Iris pigment epithelial cell (primary cell): ENCODE measurements at places on chromosomes 2 and 18.

- peak; percentile 34 for DNase-seq
Observed at GRCh38 chr2:161004379-161004778, 155.8 kb upstream of the TANK start.

- DNase-seq: peak; percentile 92
Observed at GRCh38 chr18:7084080-7085065, 33.2 kb downstream of the LAMA1 start.

DNA sequence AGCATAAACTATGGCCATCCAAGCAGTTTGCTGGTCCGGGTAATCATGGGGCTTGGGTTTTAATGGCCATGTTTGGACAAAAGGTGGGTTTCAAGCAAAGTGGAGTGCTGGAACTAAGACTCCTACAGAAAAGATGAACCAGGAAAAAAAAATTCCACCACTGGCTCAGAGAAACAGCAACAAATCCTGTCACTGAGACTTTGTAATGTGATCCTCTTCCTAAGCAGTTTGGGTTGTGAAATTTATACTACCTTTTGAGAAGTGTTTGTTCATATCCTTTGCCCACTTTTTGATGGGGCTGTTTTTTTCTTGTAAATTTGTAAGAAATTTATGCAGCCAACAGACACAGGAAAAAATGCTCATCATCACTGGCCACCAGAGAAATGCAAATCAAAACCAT is 40.2 kb downstream of the MRPL33 start:
- DNase-seq: peak; percentile 42

DNA sequence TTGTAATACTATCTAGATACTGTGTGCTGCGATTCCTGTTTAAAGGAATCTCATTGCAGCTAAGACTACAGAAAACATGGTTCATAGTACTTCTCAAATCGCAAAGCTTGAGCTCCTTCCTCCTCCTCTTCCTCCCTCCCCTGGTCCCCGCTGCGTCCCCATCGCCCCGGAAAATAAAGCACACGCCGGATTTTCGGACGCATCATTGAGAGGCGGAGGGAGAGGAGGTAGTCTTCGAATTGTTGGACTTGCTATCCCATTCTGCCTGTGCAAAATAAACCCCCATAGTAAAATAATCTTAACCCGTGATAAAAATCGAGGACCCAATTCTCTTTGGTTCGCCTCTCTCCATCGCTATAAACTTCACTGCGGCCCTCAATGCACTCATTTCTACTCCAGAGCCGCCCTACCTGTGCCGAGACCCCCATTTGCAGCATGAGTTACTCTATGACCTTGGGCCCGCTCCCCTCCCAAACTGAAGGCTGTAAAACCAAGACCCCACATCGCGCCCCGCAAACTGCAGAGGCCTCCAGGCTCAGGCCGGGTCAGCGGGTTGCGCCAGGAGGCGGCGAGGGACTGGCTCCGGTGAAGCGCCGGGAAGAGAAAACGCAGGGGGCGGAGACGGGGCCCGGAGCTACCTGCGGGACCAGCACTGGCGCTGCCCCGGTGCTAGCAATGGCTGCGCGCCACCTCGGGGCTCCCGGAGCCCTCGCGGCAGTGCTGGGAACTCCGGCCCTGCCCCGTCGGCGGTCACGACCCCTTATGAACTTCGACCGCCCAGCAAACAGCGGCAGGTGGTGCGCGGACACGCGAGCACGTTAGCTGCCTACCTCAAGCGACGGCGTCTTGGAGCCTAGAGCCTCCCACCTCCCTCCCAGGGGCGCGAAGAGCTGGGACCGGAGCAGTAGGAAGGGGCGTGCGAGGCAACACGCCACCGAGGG is 649 bp downstream of the ESCO1 start:
- DNase-seq: peak; percentile 39

GRCh38 chr2:64537991-64538390 is 13.9 kb downstream of the AFTPH start:
- DNase-seq: peak; percentile 72

GRCh38 chr18:2907550-2908135 is 60.8 kb downstream of the EMILIN2 start:
- no peak for DNase-seq

GRCh38 chr2:128357506-128358370 is 39.1 kb upstream of the HS6ST1 start:
- DNase-seq: no peak

GRCh38 chr2:68594674-68595492 is 48.5 kb upstream of the PROKR1 start:
- peak; percentile 49 for DNase-seq

- no peak for DNase-seq
Observed at GRCh38 chr18:9753846-9754245, 45.7 kb downstream of the RAB31 start.

DNA sequence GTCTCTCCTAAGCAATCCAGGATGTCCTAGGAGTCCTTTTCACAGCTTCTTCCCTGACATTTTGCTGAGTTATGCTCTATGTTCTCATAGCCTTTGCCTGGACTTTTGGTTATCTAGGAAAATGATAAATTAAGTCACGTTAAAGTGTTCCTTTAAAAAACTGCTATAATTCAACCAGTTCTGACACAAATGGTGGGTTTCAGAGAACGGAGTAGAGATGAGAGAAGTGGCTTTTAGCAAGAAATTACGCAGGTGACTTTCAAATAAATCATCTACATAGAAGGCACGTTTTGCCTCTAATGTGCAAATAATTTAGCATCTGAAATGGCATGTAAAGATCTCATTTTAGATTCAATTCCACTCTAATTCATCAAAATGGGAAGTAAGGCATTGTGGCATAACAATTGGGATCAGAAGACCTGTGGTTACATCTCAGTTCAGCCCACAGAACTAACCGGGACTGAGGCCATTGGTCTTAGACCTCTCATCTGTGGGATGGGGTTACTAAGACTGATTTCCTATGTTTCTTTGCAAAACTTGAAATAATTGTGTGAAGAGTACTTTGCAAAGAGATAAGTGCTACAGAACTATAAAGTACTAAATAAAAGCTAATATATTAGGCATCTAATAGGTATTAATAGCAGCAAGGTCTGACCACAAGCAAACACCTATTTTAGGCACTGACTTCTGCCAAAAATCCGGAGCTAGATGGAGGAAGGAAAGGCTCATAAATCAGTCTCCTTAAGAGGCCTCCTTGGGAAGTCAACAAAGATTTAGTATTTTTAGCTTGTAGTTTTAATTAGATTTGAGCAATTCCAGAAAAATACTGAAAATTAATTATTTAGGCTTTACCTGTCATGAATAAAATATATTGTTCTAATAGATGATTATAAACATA is 211.4 kb downstream of the PIEZO2 start:
- no peak for DNase-seq

GRCh38 chr18:12056034-12056883 is 37.4 kb upstream of the ANKRD62 start:
- DNase-seq: no peak

DNA sequence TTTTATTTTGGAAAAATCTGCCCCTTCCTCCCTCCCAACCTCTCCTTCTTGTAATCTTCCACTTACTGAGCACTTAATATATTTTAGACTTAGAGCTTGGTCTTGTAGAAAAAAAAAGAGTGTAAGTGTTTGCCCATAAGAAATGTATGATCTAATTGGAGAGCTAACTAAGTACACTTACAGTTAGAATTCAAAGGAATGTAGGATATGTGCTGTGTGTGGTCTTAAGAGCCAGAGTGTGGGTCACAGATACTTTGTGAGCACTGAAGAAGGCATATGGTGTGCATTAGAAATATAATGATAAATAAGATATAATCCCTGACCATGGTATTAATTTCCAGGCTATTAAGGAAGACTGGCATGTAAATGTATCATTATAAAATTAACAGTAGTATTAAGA is 91.8 kb upstream of the ZNF521 start:
- DNase-seq: no peak

- peak; percentile 10 for DNase-seq
Observed at GRCh38 chr2:56299171-56299691, 115.4 kb downstream of the CCDC85A start.

DNA sequence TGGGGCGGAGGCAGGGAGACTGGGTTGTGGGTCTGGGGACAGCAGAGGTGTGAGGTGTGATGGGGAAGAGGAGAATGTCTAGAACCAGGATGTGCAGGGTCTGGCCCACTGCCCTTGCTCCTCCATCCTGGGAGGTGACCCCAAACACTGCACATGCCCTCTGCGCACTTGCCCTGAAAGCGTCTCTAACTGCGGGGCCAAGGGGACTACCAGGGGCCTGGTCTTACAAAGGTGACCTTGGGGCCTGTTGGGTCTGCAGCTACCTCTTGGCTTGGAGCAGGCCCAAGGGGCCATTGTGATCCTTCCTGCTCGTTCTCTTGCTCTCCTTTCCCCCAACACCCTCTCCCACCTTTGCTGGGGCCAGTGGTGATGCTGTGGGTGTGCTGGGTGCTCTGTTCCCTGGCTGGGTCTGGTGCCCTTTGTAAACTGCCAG is 48.0 kb upstream of the FAHD2A start:
- no peak for DNase-seq

- DNase-seq: no peak
Observed at GRCh38 chr2:183866666-183867065, 731.7 kb upstream of the ZNF804A start.

DNA sequence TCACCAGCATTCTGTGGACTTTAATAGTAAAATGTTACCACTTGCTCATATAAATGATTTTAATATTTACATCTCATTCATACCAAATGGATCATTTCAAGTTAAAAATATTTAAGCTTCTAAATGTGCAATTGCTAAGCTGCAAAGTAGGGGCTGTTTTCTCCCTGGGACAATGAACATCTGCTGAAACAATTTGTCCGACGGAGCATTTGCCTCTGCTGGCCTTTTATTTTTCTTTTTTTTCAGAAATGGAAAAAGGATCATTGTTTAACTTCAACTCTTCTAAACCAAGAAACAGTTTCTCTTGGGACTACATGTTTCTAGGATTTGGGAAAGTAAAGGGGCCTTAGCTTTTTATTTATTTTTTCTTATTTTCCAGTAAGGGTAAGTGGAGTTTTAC is 43.8 kb upstream of the ITPRID2 start:
- DNase-seq: no peak

- no peak for DNase-seq
Observed at GRCh38 chr2:177731384-177731783, 338.8 kb downstream of the AGPS start.

GRCh38 chr2:68438455-68439303 is 28.4 kb downstream of the FBXO48 start:
- DNase-seq: peak; percentile 45

- peak; percentile 72 for DNase-seq
Observed at GRCh38 chr2:65662654-65663432, 230.4 kb upstream of the SPRED2 start.

GRCh38 chr2:182586426-182586825 is 129.6 kb upstream of the DNAJC10 start:
- DNase-seq: no peak

- no peak for DNase-seq
Observed at GRCh38 chr2:218265626-218266025, 4.3 kb downstream of the AAMP start.

DNA sequence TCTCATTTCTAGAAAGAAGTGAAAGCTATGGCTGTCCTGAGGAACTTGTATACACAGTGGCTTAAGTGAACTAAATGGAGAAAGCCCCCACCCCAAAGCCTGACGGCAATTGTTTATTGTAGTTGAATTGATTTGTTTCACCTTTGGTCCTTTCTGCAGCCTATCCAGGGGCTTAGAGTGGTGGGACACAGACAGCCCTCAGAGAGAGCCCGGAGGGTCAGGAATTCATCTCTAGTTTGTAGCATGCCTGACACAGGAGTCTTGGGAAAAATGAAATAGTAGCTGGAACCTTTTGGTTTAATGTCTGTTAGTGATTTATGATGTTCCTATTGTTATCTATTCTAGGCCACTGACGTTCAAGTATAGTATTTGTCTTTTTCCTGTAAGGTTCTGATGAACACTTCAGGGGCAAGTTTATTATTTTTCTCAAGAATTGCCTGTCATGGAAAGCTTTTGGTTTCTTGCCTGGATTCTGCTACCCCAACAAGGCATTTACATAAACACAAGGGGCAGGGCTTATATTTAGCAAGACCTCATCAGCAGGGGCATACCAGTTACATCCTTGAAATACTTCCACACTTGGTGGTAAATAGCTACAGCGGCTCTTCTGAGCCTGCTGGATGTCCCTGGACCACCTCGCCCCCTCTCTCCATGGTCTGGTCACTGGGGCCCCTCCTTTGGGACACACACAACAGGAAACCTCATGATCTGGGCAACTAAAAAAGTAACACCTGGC is 44.4 kb downstream of the KCNE4 start:
- DNase-seq: peak; percentile 37

- DNase-seq: no peak
Observed at GRCh38 chr2:187890690-187891089, 336.5 kb upstream of the TFPI start.

- no peak for DNase-seq
Observed at GRCh38 chr2:28580078-28580477, 84.2 kb downstream of the PLB1 start.

DNA sequence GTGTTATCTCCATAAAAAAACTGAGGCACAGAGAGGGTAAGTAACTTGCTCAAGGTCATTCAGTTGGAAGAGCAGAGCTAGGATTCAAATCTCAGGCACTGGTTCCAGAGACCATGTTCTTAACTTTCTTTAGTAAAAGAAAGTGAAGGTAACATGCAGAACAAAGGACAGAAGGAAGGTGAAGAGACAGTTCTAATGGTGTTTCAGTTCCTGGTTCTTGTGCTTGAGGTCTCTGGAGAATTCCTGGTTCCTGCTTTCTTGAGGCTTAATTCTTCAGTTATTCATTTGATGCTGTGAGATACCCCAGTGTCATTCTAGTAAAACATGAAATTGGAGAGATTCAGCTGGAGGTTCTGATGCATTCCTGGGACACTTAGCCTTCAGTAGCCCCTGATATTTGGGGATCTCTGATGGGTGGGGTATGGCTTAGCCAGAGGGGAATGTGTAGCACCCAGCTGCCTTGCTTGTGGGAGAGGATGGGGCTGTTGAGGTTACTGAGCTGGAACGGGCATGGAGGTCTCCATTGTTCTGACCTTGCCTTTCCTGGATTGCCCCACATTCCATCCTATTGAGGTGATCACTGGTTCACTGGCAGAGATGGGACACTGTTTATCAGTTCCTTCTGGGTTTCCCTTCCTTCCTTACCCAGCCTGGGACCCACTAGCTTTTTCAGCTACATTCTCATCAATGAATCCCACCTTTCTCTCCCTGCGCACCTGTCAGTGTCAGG is 46.8 kb downstream of the SEMA4F start:
- no peak for DNase-seq

DNA sequence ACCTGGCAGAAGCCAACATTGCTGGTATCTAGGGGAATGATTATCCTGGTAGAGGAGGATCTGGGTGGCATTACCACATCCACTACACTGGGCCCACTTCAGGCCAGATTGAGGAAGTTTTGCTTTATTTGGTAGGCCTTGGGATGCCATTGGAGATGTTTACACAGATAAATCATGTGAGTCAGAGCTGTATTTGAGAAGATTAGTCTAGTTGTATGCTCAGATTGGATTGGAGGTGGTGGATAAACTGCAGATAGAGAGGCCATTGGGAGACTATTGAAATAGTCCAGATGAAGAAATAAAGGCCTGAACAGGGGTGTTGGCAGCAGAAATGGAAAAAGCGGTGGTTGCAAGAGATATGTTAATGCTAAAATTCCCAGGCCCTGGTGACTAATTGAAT is 81.5 kb downstream of the EFEMP1 start:
- peak; percentile 65 for DNase-seq
